ENCODE measurements at places on chromosomes 13 and 19.

DNA sequence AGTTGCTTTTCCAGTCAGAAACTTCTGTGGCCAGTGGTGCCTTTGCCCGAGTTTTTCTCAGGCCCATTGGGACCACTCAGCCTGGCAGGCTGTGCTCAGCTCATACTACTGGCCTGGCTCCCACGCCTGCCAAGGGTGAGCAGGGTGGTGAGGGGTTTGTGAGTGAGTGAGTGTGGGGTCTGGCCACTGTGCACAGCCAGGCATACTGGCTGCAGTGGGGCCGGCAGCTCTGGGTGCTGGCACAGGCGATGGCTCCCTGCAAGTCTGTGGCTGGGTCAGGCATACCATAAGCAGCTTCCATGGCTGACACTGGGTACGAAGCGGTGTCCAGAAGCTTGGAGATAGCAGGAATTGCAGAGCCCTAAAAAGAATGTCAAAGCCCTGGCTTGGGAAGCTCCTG lies 161.0 kb downstream of the SLITRK6 start:
- no peak for DNase-seq

GRCh38 chr13:27791146-27791900 lies 960 bp upstream of the GSX1 start:
- no peak for DNase-seq

GRCh38 chr13:22223411-22223810 lies 552.5 kb downstream of the FGF9 start:
- no peak for DNase-seq

GRCh38 chr13:59951011-59951410 lies 212.7 kb downstream of the DIAPH3 start:
- DNase-seq: no peak

DNA sequence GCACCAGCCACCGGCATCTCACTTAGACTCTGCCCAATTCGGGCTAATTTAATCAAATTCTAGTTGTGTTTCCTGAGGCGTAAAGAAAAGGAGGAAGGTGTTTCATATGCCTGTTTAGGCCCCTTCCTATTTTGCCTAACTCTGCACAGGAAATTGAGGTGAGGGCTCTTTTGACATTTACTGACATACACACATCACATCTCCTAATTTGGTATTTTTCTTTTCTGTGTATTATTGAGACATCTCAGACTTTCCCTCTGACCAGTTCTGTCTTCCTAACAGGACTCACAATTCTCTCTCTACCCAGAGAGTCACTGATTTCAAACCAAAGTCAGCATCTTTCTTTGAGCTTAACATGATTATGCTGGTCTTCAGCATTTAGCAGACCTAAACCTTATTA lies 7.9 kb downstream of the CEACAM3 start:
- DNase-seq: no peak

- no peak for DNase-seq
Measured at GRCh38 chr13:33100886-33101285, 84.7 kb downstream of the KL start.

DNA sequence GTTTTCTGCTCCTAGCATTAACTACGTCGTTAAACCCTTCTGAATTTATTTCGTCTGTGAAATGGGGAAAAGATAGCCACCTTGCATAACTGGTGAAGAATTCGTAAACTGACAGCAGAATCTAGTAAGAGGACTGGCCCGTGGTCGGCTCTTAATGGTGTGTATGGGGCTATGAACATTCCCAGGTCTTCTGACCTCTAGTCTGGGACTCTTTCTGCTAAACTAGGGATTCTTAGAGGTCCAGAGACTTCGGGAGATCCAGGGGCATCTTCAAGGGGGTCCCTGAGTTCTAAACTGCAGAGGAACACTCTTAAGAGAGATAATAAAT lies 231.1 kb upstream of the SERP2 start:
- no peak for DNase-seq

GRCh38 chr19:21947775-21948174 lies 63.0 kb downstream of the ZNF208 start:
- peak; percentile 1 for DNase-seq

DNA sequence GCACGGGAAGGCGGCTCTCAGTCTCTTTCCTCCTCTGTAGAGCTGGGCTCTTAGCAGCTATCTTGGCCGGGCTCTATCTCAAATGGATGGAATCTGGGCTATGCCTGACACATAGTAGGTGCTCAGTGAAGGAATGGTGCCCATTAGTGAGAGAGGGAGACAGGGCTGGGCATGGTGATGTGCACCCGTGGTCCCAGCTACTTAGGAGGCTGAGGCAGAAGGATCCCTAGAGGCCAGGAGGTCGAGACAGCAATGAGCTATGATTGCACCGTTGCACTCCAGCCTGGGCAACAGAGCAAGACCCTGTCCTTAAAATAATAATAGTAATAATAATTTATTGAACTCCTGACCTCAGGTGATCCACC lies 14.7 kb downstream of the KLF2 start:
- DNase-seq: no peak

DNA sequence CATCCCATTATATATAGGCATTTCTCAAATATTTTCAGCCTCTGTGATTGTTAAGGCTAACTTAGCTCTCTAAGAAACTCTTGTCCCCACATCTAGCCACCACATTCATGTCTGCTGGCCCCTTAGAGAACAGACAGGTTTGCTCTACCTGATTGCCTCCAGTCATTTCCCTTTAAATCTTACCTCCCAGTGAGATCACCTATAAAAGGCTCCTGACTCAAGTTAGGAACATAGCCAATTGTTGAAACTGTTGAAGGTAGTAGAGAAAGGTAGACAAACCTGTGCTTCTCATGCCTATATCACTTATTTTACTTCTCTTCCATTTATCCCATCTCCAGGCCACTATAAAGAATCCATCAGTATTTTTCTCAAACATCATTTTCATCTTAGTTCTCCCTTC lies 771.4 kb downstream of the DIAPH3 start:
- no peak for DNase-seq
